AG09309 (cell line): ENCODE measurements at places on chromosomes 7 and 10.

DNA sequence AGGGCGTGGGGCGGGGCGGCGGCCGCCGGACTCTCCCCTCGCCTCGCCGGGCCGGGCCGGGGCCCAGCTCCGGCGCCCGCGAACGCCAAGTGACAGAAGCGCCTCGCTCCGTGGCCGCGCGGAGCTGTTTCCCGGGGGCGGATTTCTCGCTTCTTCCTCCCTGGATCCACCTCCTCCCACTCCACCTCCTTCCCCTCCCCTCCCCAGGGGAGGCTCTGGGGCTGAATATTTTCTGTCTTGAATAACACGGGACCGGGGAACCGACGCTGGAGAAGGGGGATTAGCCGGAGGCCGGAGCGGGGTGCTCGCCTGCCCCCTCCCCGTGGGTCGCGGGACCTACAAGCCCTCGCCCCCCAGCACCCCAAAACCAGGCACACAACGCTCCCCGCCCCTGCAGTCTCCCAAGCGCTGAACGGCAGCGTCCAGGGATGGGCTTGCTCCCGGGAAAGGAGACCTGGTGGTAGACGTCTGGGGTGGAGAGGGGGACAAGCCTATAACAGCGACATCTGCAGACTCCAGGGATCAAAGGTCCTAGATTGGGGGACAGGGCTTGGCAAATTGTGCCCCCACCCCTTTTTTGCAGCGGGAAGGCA, at the start of gene ARHGAP21:
Gene ARHGAP21 (minus strand): TSS at position 100 of the 593 bp plus-strand sequence. CDS start 1,988 bp downstream, outside the sequence.
- DNase-seq = no peak

- no peak for DNase-seq
Observed at GRCh38 chr10:59698326-59698725, 11.3 kb downstream of the SLC16A9 start.

DNA sequence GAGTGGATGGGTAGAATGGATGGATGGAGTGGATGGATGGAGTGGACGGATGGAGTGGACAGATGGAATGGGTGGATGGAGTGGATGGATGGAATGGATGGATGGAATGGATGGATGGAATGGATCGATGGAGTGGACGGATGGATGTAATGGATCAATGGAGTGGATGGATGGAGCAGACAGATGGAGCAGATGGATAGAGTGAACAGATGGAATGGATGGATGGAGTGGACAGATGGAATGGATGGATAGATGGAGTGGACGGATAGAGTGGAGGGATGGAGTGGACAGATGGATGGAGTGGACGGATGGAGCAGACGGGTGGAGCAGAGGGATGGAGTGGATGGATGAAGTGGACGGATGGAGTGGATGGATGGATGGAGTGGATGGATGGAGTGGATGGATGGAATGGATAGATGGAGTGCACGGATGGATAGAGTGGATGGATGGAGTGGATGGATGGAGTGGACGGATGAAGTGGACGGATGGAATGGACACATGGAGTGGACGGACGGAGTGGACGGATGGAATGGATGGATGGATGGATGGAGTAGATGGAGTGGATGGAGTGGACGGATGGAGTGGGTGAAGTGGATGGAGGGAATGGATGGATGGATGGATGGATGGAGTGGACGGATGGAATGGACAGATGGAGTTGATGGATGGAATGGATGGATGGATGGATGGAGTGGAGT, 260.3 kb upstream of the C7orf33 start:
- DNase-seq = no peak

DNA sequence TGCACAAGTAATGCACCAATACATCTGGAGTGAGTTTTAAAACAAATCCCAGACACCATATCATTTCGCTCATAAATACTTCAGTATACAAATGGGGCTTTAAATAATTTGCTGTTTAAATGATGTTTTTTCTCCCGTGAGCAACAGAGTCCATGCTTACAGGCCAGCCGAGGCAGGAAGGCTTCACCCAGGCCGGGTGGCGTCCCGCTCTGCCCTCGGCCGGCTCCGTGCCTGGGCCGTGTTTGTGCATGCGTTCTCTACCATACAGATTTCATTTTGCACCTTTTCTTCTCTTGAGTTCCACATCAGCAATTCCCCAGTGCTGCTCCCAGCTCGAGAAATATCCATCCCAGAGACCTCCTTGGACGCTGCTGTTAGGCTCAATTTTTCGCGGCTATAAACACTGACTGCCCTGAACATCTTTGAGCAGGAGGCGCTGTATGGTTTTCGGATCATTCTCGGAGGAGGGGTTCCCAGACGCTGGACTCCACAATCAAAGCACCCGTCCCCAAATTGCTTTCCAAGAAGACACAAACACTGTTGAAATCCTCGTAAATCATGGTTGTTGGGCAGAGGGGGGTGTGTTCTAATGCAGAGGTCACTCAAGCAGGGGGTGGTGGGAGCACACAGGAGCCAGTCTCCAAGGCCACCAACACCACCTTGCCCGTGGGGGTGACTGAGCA, 91.6 kb downstream of the MICALL2 start:
- DNase-seq = no peak
